EL (cell line): ENCODE measurements at places on chromosomes 6 and 20.

DNA sequence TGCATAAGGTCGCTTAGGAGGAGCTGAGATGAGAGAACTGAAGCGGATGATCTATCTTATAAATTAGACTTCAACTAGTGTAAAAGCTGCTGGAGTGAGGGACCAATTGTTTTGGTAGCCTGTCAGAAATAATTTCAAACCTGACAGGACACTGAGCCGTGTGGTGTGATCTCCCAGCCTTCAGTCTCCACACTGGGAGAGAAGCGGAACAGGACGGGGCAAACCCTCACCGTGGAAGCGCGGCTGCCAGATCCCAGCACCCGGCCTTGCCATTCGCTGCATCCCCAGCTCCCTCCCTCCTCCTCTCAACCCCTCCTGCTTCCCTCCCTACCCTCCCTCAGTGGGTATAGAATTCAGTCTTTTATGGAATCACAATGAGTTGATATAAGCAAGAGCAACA is 900.1 kb upstream of the SLC35B3 start:
- DNase-seq = no peak

- DNase-seq = peak; percentile 97
Observed at GRCh38 chr6:140062043-140063020, 687.9 kb upstream of the CITED2 start.

GRCh38 chr6:119283979-119284545 is 65.5 kb downstream of the MAN1A1 start:
- no peak for DNase-seq

DNA sequence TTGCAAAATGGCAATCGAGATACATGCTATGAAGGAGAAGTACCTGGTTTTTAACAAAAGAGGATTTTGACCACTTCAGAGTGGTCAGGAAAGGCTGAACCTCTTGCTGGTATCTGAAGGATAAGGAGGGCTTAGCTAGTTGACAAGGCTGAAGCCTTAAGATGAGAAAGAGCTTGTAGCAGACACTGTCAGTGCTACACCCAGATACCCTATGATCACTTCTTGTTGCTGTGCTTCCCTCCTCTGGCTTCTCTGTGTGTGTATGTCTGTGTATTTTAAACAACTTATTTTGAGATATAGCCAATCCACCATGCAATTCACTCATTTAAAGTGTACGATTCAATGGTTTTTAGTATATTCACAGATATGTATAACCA is 38.9 kb upstream of the TGM2 start:
- no peak for DNase-seq

GRCh38 chr6:38725414-38726183 is 10.5 kb downstream of the DNAH8 start:
- DNase-seq = peak; percentile 44

DNA sequence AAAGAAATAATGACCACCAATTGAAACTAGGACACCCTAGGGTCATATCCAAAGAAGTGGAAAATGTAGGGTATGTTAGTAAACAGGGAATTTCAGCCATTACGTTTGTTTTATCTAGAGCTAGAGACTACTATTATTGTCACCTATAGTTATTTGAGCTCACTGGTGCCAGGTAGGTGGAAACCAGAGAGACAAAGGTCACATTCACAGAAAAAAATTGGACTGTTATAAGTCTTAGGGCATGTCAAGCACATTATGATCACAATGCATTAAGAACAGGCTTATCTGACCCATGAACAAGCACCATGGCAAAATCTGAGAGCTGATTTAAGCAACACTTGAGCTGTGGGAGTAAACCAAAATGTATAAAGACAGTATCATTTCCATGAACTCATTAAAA is 530.1 kb upstream of the CITED2 start:
- no peak for DNase-seq

DNA sequence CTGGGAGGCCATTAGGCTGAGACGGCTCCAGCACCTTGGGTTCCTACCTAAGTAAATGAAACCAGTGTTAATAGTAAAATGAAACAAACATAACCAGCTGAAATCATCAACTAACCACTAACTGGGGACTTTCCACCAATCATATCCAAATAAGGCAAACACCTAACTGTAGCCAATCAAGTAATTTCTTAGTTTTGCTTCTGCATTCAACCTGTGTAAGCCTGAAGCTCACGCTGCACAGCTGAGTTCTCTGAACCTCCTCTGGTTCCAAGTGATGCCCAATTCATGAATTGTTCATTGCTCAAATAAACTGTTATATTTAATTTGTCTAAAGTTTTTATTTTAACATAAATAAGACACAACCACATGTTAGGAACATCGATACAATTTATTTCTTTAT is 22.5 kb downstream of the KLHL32 start:
- no peak for DNase-seq

DNA sequence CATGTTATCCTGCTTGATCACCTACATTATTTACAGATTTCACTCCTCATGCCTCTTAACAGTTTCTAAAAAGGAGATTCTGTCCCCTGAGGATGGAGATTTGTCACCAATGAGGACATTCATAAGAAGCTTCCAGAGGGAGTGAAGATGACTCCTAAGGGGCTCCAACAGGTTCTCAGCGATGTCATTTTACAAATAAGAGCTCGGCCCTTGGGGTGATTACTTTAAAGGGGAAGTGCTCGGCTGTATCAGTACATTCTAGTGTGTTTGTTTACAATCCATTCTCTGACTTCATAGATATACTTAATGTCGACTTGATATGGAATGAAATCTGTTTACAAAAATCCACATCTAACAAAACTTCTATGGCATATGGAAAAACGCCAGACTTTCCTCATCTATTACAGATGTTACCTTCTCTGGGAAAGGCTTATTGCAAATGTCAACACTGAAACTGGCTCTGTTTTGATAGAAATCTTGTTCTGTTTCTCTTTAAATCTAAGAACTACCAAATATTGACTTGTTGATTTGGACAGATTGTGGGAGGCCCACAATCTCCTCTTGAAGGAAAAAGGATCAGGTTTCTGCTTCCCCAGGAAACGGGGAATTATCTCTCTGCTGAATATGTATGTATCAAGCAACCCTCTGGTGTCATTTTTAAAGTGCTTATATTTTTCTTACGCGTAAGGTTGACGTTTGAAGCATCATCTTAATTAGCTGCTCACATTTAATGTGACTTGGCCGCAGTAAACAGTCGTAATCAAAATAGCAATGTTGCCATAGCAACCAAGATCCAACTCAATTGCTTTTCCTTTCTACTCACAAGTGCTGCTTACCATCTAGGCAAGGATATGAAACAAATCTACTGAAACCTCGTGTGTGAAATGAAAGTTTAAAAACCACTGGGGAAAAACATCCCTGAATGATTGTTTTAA is 95.7 kb downstream of the SHLD1 start:
- no peak for DNase-seq

DNA sequence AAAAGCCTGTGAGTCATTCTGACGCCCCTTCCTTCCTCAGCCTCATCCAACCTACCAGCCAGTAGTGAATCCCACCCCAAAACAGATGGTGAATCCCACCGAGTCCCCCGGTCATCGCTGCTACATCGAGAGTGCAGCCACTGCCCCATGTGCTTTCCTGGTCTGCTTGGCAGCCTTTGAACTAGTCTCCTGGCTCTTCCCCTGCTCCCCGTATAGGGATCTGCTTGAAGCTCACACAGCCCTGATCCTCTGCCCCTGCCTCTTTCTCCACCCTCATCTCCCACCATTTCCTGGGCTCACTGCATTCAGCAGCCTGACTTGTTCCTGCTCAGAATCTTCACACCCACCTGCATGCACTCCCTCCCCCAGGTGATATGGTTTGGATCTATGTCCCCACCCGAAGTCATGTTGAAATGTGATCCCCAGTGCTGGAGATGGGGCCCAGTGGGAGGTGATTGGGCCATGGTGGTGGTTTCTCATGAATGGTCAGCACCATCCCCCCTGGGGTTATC is 14.6 kb downstream of the SYNJ2 start:
- no peak for DNase-seq

DNA sequence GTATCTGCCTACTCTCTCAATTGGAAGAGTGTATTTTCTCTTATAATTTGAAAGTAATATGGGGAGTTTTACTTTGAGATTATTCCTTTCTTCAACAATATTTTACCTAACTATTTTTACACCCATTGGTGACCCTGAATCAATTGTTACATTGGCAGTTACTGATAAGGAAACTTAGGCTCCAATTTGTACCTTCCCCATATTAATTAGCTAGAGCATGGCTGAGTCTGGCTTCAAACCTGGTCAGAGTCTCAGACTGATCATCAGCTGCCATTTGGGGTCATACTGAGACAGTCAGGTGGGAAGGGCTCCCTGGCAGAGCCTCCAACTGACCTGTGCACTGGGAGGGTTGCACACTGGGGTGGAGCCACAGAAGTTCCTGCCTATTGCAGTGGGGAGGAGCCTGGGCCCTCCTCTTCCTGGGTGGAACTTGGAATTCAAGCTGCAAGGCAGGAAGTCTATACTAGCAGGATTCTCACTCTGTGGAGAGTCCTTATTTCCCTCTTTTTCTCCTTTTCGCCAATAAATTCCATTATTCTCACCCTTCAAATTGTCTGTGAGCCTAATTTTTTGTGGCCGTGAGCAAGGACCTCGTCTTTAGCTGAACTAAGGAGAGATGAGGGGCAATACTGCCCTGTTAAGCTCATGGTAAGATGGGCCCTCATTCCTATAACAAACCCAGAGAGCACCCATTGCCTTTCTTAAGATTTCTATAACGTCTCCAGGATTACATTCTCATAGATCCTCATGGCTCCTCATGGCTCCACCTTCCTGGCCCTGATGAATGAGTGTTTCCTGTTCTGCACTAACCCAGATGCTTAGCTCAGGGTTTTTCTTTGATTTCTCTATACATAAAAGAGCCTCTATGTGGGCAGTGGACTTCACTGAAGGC is 285.1 kb downstream of the ADGB start:
- no peak for DNase-seq

GRCh38 chr6:55023230-55023629 is 151.1 kb upstream of the HCRTR2 start:
- no peak for DNase-seq

DNA sequence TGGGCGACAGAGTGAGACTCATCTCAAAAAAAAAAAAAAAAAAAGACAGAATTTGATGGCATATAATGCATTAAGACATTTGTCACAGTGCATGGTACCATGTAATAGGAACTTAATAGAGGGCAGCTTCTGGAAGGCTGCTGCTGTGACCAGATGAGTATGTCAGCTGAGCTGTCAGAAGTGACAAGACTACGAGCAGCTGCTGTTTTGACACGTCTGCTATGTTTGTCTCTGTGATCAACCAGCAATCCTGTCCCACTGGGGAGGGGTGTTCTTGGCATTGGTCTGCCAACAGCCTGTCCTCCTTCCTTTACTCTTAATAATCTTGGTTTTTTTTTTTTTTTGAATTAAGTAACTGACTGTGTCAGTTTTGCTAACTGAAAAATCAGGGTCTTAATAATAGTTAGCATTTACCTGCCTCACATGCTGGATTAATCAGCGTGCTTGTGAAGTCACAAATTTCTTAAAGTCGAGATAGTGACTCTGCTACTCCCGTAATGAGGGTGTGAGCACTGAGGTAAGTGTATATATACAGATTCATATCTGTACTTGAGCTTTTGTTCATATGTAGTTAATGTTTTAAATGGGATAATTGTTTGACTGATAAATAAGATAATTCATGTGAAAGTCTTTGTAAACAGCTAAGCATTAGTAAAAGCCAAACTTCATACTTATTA is 152.4 kb downstream of the BMP2 start:
- no peak for DNase-seq

DNA sequence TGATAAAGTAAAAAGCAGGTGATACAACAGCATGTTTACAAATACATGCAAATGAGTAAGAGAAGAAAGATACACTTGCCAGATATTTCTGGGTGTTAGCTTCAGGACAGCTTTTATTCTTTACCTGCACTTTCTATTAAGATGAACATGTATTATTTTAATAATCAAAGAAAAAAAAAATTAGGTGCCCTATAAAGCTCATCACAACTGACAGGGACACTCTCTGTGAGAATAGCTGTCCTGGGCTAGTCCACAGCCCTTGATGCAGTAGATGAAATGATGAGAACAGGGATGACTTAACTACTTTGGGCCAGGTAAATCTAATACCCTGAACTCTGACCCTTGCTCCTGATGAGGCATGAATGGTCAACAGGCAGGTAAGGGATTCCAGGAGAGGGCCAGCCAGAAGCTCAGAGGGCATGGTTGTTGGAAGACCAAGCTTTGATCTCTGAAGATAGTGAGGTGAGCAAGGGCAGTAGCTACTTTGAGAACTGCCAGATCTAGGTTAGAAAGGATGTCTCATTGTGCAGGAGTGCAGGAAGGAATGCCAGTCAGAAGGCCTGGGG is 15.6 kb downstream of the NSFL1C start:
- no peak for DNase-seq

GRCh38 chr6:151481786-151482185 is 12.0 kb upstream of the CCDC170 start:
- no peak for DNase-seq

GRCh38 chr20:24353135-24353690 is 116.2 kb upstream of the SYNDIG1 start:
- DNase-seq = no peak

DNA sequence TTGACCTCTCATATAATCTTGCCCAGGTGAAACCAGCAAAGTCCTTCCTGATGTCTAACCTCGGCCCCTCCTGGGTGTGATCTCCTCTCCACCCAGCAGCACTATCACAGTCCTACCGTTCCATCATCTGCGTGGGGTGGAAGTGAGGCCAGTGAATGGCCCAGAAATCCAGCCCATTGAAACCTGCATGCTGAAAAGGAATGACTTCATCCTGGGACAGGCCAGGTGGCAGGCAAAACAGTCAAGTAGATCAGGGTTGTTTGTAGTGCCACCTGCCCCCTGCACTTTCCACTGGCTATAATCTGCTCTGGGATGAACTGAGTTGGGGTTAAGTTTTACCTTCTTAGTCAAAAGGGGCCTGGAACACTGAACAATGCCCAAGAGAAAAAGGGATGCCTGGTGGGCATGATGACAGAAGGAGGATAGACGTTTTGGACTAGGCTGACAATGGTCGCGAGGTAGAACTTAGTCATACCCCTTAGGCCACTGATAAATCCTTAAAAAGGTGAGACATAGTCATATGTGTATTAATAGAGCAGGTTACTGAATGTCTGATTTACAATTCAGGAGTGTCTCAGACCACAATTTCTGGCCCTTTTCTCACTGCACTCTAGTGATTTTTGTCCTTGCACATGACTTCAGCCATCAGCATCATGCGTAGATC is 8.1 kb upstream of the HSP90AB1 start:
- no peak for DNase-seq

DNA sequence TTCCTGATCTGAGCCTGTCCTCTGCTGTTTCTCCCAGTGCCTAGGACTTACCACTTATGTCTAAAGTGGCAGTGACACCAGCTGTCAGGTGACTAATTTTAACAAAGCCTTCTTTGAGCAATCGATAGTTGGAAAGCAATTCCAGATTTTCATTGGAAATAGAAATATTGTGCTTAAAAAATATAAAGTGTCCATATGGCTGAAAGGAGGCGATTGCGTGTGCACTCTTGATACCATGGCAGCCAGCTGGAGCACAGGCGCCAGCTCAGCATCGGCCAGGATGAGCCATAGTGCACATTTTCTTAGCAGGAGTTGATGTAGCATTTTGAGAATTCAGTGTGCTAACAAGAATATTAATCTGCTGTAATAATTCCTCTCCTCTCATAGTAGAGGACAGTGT is 70.0 kb downstream of the LRRC1 start:
- no peak for DNase-seq

GRCh38 chr6:39360378-39360777 is 37.9 kb upstream of the KCNK16 start:
- DNase-seq = no peak
